ENCODE measurements at places on chromosomes 16 and 17. TPM values are rescaled to one million over a fixed set of nuclear protein-coding genes. Genes with fewer than 3 reads are reported as not detected.

METTL2A gene
- 21.2 TPM for total RNA-seq

TNFRSF13B gene
- total RNA-seq, result not detected

CD300H gene
- total RNA-seq, result not detected

KRTAP2-3 gene
- total RNA-seq, result 126 TPM

TP53TG3F gene
- total RNA-seq, result not detected

GINS2 gene
- total RNA-seq, result 10.3 TPM

PARD6A gene
- 0.99 TPM for total RNA-seq

GRAPL gene
- total RNA-seq, result not detected

SPNS3 gene
- total RNA-seq, result not detected

DNA sequence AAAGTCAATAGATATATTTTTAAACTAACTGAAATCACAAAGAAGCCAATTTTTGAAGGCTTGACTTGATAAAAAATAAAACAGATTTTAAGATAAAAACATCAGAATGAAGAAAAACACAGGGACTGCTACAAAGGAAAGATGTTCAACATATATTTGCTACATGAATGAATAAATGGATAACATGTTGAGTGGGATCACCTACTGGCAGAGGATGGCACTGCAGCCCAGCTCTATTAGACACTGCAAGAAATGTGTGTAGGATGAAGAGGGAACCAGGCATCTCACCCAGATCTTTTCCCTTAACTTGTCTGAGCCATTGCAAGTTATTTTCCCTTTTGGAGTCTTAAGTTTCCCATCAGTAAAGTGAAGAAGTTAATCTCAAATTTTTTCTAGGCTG lies 4.2 kb downstream of the AIPL1 start:
- DNase-seq, result no peak

DNA sequence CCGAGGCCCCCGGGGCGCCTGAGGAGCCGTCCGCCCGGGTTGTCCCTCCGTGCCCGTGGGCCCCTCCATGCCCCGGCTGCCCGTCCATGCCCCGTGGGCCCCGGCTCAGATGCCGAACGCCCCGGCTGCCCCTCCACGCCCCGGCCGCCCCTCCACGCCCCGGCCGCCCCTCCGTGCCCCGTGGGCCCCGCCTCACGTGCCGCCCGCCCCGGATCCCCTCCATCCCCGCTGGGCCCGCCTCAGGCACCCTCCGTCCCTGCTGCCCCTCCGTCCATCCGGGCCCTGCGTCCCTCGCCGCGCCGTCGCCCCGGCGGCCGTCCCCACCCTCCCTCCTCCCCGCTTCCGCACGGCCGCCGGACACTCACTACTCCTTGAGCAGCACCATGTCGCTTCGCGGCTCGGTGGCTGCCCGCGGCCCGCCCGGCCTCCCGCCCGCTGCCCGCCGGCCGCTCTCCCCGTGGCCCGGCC lies 382 bp downstream of the PITPNA start:
- peak; percentile 16 for DNase-seq

DNA sequence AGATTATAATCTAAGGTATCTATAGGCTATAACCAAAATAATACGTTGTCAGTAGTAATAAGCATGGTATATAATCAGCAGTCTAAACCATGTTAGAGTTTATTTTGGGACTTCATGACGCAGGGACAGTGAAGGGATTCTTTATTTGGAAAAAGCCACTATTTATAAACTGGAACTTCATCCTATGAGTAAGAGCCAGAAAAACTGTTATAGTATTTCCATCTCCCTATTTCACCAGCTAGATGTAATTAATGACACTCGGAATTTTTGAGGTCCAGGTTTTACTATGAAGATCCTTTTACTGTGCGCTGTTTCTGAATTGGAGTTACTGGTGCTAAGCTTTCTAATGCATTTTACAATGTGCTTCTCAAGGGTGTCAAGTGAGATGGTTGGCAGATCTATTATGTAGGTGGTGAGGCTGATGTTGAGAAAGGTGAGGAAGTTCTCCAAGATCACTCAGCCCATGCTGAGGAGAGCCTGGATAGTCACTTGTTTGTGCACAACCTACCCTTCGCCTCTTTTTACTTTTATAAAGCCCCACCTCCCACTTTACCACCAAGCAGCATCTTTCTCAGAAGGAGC lies 149.3 kb downstream of the MSI2 start:
- DNase-seq, result peak; percentile 8

- DNase-seq, result no peak
Measured at GRCh38 chr16:24919536-24919935, 73.8 kb downstream of the SLC5A11 start.

DNA sequence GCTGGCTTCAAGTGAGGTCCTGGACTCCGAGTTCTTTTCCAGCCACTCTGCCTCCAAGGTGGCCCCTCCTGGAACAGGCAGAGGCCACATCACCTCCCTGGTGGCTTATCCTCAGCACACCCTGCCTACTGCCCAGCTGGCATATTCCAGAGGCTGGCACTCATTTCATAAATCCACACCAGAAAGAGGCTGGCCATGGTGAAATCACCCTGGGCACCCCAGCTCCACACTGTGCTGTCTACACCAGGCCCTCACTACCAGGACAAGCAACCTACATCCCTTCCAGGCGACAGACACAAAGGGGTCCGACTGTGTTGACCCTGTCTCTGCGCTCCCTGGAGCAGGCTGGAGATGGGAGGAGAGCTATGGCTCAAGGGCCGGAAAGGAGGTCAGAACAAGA lies 100.2 kb downstream of the C16orf78 start:
- no peak for DNase-seq

DNA sequence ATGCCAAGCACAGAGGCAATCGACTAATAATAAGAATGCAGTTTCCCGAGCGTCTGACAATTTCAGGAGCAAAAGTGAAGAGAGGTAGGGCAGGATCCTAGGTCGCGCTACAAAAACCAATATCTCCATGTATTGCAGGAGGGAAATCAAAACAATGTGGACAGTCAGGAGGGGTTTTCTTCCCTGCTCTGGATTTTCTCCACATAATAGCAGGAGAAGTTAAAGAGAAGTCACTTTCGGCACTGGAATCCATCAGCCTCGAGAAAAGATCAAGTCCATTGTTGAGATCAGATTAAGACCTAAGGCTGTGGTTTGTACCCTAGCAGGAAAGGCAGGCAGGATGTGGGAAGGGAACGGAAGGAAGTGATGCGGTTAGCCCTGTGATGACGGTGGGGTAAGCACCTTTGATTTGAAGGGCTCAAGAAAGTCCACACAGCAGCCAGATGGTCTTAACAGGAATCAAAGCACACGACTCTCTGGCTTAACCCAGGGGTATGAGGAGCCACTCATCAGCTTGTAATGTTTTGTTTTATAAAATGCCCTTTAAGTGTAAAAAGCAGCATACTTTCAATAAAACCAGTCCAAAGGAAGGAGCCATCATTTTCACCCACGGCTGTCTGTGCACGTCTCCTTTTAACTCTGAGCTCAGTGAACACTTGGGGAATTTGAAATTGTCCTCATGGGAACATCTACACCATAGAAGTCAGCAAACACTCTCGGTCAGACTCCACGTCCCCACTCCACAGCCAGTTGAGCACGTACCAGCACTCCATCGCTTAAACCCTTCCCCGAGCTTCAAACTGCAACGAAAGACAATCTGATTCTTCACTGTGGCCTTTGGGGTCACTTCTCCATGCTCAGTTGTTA lies 15.8 kb upstream of the AKTIP start:
- no peak for DNase-seq

GRCh38 chr17:77741109-77741508 lies 217.4 kb upstream of the TNRC6C start:
- DNase-seq, result no peak

DNA sequence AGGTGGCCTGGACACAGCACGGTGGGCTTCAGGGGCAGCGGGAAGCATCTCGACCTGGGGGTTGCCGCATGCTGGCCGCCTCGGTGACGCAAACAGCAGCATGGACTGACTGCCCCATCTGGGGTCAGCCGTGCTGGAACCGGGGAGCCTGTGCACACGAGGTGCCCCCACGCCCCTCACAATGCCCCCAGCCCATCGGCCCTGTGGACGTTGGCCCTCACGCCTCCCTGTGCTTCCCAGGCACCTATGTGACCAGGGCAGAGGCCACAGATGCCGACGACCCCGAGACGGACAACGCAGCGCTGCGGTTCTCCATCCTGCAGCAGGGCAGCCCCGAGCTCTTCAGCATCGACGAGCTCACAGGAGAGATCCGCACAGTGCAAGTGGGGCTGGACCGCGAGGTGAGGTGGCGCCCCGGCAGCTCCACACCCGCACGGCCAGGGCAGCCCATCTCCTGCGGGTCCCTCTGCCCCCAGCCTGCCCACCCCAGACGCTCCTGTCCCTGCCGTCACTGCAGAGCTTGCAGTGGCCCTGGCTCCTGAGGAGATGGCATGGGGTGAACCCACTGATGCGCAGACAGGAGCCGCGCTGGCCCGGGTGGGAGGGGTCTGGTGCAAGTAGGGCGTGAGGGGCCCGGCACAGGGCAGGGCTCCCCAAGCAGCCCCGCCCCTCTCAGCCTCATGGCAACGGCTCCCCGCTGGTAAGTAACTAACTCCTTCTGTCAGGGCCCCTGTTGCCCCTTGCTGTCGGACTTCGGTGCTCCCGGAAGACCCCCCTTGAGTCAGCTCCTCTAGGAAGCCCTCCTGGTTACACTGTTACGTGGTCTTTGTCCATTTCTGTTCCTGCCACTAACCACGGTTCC lies 13.6 kb downstream of the CDH15 start:
- no peak for DNase-seq

DNA sequence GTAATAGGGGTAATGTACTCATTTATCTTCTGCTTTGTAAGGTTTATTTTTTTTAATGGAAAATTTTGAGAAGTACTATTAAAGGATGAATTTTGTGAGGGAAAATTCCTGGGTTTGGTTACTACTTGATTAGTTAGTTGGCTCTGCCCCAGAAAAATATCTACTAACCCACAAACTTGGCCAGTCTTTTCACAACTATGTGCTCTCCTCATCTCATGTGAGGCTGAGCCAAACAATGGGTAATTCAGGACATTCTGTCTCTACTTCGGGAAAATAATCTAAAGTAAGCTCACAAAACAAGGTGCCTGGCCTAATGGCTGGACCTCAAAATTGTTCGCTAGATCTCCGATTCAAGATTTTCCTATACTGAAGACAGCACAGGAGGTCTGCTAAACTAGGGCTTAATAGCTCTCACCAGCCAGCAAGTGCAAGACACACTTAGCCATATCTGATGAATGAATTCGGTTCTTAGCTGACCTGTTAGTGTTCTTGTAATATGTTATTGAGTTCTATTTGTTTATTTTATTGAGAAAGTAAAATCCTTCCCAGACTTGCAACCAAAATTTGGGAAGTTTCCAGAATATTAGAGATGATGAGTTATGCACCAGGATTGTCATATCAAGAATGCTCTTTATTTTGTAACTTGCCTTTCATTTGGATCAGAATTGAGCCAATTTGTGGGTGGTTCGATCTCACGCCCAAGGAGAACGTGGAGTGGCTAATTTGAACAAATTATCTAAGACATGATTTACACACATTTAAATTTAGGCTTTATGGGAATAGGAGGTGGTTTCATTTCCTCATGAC lies 5.7 kb downstream of the KCNJ16 start:
- DNase-seq, result peak; percentile 8

- DNase-seq, result no peak
Measured at GRCh38 chr17:70298929-70299531, 129.7 kb downstream of the KCNJ2 start.

GRCh38 chr17:76529224-76530094 lies 8.1 kb downstream of the CYGB start:
- DNase-seq, result peak; percentile 77

DNA sequence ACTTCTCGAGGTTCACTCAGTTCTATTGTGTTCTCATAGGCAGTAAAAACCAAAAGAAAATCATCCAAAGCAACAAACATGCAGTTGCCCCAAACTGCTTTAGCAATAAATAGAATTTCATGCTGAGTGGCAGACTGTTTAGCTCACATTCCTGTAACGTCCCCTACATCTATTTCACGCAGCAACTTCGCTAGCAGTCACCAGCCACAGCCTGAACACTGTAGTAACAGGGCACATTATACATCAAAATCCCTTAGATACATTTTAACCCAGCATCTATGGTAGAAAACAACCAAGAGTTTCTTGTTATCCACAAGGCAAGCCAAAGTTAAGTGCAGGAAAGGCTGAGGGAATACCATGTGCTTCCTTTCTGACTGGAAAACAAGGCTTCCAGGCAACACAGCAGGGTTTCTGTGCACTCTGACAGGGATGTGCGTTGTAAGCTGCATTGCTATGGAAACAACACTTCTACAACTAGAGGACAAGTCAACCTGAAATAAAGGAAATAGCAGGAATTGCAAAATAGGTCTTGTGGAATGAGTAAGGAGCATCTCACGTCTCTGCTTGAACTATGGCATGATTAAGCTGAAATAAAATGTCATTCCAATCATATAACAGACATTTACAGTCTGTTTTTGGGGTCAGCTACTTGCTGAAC lies 55.4 kb downstream of the CFDP1 start:
- DNase-seq, result peak; percentile 99

DNA sequence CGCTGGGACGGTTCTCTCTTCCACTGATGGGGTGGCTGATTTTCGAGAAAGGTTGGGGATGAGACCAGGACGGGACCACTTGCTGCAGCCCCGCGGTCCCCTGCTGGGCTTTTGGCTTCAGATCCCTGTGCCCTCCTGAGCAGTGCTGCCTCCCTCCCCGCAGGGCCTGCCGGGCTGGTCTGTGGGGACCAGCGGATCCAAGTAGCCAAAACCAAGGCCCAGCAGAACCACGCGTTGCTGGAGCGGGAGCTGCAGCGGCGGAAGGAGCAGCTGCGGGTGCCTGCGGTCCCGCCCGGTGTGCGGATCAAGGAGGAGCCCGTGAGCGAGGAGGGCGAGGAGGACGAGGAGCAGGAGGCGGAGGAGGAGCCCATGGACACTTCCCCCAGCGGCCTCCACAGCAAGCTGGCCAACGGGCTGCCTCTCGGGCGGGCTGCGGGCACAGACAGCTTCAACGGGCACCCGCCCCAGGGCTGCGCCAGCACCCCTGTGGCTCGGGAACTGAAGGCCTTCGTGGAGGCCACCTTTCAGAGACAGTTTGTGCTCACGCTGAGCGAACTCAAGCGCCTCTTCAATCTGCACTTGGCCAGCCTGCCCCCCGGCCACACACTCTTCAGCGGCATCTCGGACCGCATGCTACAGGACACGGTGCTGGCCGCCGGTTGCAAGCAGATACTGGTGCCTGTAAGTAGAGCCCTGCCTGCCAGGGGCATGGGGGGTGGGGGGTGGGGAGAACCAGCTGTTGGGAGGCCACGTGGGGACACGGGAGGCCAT lies 28.6 kb downstream of the POLR3E start:
- DNase-seq, result no peak

Measured in HFFc6 (cell line).